ENCODE measurements at places on chromosomes 2 and 18. TPM values are rescaled to one million over a fixed set of nuclear protein-coding genes. Genes with fewer than 3 reads are reported as not detected.
A peak's percentile ranks its signal among the peaks of the same experiment; 100 is the strongest.

Gene FSHR
- not detected for total RNA-seq

Gene CRYBA2
- not detected for total RNA-seq

Gene EIF4E2
- 46.6 TPM for total RNA-seq

Gene LRP1B
- total RNA-seq: not detected

Gene TUBB8B
- not detected for total RNA-seq

Gene C2orf42
- 19.2 TPM for total RNA-seq

Gene LAMA3
- total RNA-seq: 0.05 TPM

Gene CFC1
- total RNA-seq: not detected

Gene INO80C
- total RNA-seq: 34.4 TPM

Gene SCTR
- total RNA-seq: not detected

Gene MOCOS
- not detected for total RNA-seq

DNA sequence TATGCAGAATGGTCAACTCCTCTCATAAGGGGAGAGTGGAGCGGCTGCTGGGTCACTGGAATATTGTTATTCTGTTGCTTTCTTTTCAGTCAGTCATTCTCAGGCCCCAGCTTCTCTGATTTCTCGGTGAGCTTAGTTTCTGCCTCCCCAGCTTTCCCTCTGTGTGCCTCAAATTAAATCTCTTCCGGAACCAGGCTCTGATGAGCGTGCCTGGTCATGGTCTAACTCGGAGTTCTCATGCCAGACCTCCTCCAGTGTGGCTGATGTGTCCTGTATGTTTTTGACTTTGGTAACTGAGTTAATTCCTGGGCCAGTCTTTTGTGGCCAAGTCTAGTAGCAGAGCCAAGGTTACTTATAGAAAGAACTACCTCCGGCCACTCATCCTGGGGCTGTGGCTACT lies 4.9 kb upstream of the STK11IP start:
- no peak for DNase-seq

GRCh38 chr2:150850641-150851040 lies 363.2 kb upstream of the RND3 start:
- DNase-seq: no peak

GRCh38 chr18:76827205-76828200 lies 5.1 kb downstream of the ZNF236 start:
- DNase-seq: peak; percentile 16

- DNase-seq: no peak
Observed at GRCh38 chr2:229851870-229852269, 69.9 kb downstream of the TRIP12 start.

GRCh38 chr18:44795241-44795640 lies 114.6 kb downstream of the SETBP1 start:
- DNase-seq: no peak

- no peak for DNase-seq
Observed at GRCh38 chr2:36463365-36463764, 107.8 kb downstream of the CRIM1 start.

- DNase-seq: no peak
Observed at GRCh38 chr18:3223356-3223755, 3.6 kb upstream of the MYOM1 start.

DNA sequence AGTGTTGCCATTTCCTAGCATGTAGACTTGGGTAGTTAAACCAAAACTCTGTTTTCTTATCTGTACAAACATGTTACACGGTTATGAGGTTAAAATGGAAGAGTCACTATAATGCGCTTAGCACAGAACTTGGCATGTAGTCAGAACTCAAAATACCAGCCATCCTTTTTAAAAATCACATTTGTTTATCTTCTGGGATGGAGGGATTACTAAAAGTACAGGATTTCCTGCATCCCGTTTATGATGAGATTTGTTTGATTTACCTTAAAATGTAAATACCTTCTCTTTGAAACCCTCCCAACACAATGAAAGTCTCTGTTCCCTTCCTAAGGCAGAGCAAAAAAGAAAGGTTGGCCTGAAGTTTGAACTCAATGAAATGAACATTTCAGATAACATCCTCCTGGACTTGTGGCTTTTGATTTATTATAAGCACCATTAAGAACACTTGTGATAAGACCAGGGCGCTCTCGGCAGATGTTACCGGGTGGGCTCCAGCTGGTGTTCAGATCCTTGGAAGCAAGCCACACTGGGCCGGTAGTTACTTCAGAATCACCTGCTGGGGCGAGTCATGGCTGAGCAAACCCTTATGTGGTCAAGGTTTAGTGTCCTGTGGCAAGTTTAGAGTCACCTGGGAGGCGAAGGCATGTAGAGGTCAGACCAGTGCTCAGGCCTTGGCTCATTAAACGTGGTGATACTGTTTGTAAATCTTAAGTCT lies 105.7 kb downstream of the MGAT5 start:
- no peak for DNase-seq

DNA sequence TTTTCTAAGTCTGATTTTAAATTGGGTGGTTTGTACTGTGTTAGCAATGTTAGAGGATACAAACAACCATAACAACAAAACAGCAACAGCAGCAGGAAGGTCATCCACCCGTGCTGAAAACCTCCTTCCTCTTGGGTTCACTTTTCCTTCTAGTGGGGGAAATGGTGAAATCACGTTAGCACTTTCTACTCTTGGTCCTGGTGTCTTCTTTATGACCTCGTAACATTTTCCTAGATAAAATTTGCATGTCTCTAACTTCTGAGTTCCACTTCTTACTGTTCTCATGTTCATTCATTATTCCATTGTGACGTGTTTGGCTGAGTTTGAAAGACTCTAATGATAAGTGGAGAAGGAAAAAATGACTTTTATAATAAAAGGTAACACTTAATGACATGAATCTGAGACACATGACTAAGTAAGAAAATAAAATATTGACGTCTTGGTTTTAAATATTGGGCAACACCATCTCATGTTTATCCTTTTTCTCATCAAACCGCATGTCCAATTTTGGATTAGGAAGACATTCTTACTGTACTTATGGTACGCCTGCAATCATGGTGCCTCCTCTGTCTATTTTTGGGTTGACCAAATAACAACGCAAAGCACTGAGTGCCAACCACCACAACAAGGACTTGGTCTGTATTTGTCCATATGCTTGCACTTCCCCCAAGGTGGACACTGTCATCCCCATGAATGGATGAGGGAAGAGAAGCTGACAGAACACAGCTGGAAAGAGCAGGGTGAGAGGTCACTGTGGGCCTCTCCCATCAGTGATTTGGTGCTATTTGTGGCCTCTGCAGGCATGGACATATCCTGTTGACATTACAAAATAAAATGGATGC lies 25.7 kb upstream of the IL1R1 start:
- no peak for DNase-seq

- no peak for DNase-seq
Observed at GRCh38 chr2:206556357-206556949, 85.8 kb upstream of the FAM237A start.

DNA sequence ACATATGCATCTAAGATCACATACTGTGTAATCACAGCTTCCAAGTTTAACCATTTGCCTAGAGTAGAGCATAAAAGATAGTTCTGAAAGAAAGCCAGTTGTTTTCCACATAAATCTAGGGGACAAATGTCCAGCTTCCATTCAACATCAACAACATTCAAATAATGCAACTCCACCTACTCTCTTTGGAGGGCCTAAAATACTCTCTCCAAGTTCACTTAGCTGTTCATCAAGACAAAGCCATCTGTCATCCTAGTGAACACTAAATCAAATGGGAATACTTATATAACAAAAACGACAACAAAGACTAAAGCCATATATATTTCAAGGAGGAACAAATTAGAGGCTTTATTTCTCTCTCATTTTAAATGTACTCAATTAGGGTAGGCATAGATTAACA lies 221.5 kb upstream of the CDH2 start:
- no peak for DNase-seq

DNA sequence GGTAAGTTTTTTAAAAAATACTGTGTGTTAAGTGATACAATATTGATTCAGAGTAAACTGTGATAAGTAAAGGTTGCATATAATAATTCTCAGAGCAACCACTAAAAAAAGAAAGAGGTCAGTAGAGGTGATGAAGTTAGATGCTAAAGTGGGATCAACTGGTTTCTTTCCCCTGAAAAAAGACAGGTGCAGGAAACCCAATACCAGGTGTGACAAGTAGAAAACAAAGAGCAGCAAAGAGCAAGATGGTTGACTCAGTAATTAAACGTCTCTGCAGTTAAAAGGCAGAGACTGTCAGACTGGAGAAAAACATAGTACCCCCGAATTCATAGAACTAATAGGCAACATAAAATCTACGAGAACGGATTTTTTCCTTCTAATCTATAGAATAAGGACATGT lies 128.3 kb downstream of the ATP9B start:
- DNase-seq: no peak

- no peak for DNase-seq
Observed at GRCh38 chr2:46561731-46562450, 82.5 kb downstream of the TMEM247 start.

GRCh38 chr2:65443509-65444186 lies 11.2 kb upstream of the SPRED2 start:
- no peak for DNase-seq

DNA sequence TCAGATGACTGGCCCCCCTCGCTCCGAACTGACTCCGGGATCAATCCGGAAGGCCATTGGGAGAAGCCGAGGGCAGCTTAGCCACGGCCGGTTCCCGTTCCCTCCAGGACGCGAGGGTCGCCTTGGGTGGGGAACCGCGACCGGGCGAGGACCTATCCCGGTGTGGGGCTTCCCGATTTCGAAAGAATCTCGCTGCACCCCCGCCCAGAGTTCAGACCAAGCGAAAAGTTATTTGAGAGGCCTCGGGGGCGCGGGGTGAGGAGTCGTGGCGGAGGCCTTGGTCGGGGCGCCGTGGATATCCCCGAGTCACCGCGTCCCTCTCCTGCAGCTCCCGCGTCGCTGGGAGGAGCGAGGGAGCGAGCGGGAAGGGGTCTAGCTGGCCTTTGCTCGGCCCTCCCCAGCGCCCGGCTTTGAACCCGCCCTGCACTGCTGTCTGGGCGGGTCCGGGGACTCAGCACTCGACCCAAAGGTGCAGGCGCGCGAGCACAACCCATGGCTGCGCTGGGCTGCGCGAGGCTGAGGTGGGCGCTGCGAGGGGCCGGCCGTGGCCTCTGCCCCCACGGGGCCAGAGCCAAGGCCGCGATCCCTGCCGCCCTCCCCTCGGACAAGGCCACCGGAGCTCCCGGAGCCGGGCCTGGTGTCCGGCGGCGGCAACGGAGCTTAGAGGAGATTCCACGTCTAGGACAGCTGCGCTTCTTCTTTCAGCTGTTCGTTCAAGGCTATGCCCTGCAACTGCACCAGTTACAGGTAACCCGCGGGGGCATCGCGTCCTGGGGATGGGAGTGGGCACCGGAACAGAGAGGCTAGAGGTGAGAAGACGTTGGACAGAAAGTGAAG lies at the start of gene CYP27A1:
CYP27A1 (plus strand) TSS at position 457 of the 837 bp plus-strand sequence; CDS start at position 493, 36 bp downstream.
- no peak for DNase-seq

- DNase-seq: peak; percentile 58
Observed at GRCh38 chr2:202172439-202173211, 65.8 kb downstream of the SUMO1 start.

- peak; percentile 37 for DNase-seq
Observed at GRCh38 chr2:100924520-100925451, 77.3 kb upstream of the RPL31 start.

DNA sequence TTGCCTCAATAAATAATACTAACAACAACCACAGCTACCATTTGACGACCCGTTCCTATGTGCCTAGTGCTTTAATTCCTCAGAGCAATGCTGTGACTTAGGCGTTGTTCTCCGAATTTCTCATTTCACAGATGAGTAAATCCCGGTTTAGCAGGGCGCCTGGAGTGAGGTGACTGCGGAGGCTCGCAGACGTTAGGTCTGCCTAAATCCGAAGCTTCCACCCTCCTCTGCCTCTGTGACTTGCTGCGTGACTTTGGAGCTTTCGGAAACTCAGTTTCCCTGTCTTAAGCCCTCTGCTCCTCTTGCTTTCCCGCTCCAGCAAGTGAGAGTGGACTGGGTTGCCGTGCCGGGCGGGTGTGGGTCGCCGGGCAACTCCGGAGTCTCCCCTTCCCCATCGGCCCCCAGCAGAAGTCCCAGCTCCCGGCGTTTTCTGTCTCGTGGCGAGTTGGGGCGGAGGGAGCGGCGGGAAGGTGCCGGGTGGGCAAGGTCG lies 711 bp upstream of the ATOH8 start:
- peak; percentile 17 for DNase-seq

- DNase-seq: no peak
Observed at GRCh38 chr2:99478632-99479031, 11.2 kb downstream of the REV1 start.

GRCh38 chr2:239662413-239663120 lies 261.7 kb upstream of the HDAC4 start:
- DNase-seq: no peak

- no peak for DNase-seq
Observed at GRCh38 chr2:72148837-72149555, 1.3 kb upstream of the CYP26B1 start.

- DNase-seq: no peak
Observed at GRCh38 chr2:80896576-80896975, 592.0 kb upstream of the LRRTM1 start.

DNA sequence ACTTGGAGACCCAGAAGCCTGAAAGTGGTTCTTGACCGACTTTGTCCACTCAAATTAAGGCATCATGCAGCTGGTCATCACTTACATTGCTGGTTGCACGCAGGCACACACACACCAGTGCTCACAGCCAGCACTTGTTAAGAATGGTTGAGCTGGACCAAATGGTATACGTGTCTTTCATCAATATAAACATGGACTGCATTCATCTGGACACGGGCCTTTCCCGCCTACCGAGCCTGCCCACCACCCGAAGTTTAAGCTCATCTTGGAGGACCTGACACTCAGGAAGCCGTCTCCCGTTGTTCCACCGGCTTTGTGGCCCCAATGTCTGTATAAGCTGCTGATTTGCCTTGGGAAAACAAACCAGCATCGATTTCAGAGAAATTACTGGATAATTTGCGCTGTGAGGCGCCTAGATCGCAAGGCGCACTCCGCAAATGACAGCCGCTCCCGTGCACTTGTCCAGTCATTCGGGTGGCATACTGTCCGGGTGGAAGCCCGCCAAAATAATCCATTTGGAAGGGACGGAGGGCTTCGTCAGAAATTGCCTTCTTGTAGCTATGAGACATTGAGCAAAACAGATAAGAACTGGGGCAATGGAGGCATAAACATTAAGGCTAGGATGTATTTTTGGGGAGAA lies 40.1 kb upstream of the AKAIN1 start:
- DNase-seq: no peak

DNA sequence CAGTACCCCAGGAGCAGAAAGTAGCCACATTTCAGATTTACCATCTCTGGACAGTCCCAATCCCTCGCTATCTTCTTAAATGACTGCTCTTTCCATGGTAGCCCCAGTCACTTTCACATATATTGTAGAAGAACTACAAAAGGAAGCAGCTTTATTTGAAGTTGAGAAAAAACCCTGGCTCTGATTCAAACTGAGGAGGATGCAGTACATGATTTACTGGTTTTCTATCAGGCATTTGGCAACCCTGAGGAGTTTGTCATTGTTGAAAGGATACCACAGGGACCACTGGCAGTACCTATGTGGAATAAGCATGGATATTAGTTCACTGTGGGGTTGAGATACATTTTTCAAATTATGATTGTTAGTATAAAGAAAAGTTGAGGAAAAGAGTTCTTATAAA lies 640.9 kb upstream of the SETBP1 start:
- DNase-seq: no peak

Measured in activated naive CD4-positive, alpha-beta T cell treated with anti-CD3 and anti-CD28 coated beads for 36 hours (primary cell).